ENCODE measurements at places on chromosomes 2 and 18.

DNA sequence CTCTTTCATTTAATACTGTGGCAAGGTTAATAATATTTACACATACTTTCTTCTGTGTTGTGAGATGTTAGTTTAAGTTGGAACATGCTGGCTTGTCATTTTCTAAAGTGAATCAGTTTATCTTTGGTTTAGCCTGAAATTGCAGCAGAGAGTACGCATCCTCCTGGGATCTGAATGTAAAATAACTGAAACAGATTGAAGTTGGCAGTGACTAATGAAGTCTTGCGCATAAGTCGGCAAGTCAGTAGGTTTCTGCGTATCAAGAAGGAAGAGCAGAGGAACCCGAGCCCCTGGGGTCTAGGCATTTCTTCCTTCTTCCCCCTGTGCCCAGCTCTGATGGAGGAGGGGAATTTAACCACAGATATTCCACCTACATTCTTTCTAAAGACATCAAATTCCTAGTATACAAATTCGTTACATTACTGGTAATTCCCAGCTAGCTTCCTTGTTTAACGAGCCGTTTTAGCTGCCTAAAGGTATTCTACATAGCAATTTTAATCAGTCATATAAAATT lies 392.1 kb upstream of the RAB12 start:
- DNase-seq = peak; percentile 52

DNA sequence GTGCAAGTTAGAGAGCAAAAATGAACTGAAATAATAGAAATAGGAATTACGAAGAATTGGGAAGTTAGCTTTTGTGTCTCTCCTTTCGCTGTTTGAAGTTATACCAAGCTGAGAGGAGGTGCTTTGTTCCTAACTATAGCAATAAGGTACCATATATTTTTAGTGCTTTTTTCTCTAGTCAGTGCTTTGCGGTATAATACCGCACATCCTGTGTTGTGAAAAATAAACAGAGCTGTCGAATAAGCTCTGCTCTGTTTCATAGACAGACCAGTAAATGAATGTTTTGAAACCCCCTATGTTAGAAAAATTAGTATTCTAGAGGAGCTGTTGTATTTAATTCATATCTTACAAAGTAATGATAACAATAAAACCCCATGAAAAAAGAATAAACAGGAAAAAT lies 130.8 kb downstream of the MAP4K4 start:
- DNase-seq = no peak

GRCh38 chr18:36355511-36355910 lies 58.0 kb downstream of the FHOD3 start:
- no peak for DNase-seq

GRCh38 chr2:239946864-239947728 lies 78.0 kb downstream of the NDUFA10 start:
- no peak for DNase-seq

GRCh38 chr2:86035883-86036668 lies 69.6 kb downstream of the POLR1A start:
- DNase-seq = peak; percentile 86

DNA sequence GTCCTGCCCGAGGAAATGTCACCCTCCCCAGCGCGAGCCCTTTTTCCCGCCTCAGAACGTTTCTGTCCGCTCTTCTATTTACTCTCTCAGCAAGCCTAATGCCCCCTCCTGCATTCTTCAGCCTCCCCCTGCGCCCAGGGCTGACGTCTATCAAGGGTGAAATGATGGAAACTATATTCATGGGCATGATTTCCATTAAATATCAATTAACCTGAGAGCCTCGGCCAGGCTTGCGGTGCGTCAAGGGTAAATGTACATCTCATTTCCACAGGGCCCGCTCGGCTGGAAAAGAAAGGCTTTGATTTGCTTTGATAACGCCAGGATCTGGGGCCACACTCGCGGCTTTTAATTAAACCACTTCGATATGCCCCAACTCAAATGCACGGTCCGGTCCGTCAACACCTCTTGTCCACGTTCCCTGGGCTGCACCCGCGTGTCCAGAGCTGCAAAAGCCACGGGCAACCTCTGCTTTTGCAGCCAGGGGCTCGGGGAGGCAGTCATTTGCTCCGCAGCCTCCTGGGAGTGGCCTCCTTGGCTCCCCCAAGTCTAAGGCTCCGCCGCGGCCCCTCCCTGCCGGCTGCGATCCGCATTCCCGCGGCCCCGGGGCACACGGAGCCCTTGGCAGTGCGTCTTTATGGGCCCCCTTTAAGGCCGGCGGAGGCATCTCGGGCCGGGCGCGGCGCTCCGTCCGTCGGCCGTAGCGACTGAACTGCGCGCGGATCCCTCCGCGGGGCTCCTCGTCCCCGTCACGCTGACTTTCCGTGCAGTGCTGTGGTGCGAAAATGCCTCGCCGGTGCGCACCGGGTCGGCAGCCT lies at the start of gene HOXD8:
TSS of gene HOXD8 (plus strand) at position 724 of the 815 bp plus-strand sequence. CDS start 662 bp downstream, outside the sequence.
- no peak for DNase-seq

GRCh38 chr2:55116966-55117365 lies 66.7 kb upstream of the RTN4 start:
- DNase-seq = no peak

DNA sequence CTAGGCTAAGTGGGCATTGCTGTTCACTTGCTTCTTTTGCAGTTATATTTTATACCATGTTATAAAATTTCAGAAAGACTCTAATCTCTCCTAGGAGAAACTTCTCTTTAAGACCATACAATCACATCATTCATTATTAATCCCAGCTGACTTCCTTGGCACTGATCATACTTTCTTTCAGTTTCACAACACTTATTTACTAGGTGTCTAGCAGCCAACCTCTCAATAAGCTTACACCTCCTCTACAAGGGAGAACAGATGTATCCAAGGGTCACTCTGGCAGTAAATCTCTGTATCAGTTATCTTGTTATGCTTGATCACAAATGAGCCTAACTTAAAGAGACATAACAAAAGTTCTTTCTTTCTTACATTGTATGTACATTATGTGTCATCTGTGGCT lies 69.8 kb upstream of the EPB41L5 start:
- no peak for DNase-seq

GRCh38 chr2:216214768-216215167 lies 105.6 kb downstream of the XRCC5 start:
- DNase-seq = no peak

DNA sequence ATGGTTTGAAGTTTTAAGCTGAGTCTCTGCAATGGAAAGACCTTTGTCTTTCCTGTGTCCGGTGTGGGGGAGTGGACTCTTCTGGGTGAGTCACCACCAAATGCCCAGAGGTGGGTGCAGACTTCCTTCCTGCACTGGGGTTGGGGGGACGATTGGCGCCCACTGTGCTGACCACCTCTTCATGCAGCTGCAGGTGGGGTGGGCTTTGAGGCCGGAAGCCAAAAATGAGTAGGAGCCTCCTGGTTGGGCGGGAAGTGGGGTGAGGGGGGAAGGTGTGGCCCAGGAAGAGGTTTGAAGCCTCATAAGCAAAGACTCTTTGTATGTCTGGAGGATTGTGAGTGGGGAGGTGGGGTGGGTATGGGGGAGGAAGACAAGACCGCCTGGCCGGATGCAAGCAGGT lies 27.6 kb downstream of the PAX8 start:
- DNase-seq = no peak

DNA sequence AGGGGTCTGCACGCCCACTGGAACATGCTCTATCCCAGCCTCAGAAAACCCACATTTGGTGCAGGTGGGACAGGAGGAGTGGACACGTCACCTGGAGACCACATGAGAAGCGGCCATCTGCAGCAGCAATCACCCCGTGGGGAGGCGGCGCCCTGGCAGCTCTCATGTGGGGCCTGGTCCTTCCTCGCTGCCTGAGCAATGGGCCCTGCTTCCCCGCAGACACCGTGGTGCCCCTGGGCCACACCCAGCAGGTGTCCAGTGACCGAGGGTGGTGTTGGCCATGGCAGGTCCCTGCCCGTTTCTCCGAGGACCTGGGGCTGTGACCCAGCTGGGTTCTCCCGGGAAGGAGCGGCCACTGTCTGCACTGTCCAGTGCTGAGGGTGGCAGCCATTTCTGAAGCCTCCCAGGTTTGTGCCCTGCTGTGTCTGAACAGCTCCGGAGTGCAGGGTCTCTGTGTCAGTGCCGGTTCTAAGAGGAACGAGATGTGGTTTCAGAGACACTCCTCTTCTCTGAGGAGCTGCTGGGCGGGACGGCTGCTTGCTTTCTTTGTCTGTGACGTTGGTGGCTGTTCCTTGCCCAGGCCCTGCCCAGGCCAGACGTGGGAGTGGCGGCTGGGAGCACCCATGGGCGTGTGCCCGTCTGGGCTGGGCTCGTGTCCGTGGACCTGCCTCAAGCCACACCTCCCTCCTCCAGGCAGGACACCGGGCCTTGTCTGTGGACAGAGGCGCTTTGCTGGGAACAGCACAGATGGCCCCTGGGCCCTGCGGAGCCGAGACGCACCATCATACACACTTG lies 44.8 kb downstream of the NFATC1 start:
- no peak for DNase-seq

GRCh38 chr2:156797832-156798231 lies 361.7 kb downstream of the GPD2 start:
- DNase-seq = no peak

GRCh38 chr2:215332872-215333595 lies 21.2 kb downstream of the ATIC start:
- no peak for DNase-seq

GRCh38 chr2:135800513-135801460 lies 36.2 kb downstream of the LCT start:
- no peak for DNase-seq

- DNase-seq = no peak
Measured at GRCh38 chr2:234823196-234823876, 128.5 kb upstream of the SH3BP4 start.

DNA sequence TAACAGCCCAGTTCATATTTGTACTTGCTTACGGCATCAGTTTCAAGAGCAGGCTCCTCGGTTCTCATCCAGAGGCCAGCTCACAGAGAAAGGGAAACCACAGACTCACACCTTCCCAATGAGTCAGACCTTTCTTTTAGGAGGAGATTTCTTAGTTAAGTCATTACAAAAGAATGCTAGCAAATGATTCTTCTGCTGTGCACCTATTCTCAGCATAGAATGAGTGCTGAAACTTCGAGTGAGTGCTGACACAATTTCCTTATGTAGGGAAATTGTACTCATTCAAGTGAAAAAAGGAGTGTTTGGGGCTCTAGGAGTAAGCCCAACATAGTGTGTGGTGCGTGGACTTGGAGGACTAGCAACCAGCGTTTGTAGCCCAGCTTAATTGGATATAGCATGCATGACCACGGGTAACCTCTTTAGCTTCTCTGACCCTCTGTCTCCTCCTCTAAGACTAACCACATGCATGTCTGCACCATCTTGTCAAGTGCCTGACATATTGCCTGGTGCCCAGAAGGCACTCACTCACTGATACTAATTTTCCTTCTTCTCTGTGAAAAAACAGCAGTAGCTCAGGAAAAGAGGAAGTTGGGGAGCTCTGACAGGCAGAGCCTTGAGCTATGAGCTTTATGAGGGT lies 87.0 kb downstream of the ALPK2 start:
- DNase-seq = peak; percentile 92

GRCh38 chr2:144452989-144453336 lies 67.0 kb downstream of the ZEB2 start:
- peak; percentile 64 for DNase-seq

DNA sequence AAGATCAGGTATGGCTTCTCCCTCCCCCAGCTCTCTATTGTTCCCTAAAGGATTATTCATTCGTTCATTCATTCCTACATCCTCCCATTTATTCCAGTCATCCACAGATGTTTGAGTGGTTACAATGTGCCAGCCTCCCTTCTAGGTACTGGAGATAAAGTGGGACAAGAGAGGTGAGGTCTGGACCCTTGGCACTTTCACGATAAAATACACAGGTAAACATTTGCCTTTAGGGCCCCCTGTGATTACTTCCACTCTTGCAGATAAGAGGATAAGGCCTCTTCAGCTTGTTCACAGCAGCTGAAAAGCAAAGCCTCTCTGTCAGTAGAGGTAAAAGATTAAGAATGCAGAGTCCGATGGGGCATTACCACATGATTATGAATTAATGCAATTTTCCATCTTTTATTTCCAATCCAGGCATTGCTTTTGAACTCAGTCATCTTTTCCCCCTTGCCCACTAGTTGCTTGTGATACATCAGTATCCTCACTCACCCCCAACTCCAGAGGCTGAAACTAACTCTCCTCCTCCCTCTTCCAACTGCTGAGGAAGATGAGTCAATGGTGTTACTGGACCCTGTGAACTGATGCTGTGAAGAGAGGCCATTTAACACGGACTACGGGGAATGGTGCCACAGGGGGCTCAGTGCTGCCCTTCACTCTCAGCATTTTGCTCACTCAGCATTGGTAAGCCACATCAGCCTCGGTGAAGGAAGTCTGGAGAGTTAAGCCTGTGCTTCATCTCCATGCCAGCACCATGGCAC lies 1.1 kb upstream of the DPP4 start:
- peak; percentile 77 for DNase-seq

DNA sequence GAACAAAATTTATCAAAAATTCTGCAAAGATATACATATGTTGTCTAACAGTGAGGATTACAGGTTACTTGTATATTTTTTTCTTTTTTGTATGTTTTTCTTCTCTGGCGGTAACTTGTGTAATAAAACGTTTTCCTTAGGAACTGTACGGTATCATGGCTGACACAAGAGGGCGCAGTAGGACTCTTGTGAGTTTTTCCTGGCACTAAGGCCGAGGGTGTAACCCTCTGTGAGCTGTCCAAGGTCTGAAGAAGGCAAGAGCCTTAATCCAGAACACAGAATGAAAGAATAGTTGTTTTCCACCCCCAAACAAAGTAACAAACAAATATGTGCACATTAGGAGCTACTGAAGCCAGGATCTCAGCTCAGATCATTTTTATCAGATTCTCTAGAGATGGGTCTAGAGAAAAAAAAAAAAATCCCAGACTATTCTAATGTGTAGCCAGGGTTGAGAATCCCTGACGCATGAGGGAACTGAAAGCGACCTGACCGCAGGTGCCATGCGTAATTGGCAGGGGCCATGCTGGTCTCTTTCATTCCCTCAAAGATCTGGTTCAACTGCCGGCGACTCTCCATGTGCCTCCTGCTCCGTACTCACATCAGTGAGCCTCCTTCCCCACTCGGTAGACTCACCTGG lies 27.0 kb downstream of the TMEM200C start:
- DNase-seq = peak; percentile 92

DNA sequence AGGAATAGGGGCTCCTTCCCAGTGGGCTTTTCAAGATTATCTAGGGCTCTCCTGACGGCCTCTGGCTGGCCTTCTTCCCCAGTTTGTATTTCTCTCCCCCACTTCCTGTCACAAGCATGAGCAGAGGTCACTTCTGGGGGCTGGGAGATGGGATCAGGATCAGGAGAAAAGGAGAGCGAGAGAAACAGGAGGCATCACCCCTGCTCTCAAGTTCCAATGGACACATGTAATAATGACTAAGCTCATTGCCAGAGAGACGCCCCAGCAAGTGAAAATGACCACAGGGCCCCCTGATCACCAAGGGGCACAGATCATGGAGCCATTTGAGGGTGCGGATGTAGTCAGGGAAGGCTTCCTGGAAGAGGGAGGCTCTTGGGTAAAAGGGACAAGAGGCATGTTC lies 92.1 kb downstream of the SMAD7 start:
- DNase-seq = no peak

DNA sequence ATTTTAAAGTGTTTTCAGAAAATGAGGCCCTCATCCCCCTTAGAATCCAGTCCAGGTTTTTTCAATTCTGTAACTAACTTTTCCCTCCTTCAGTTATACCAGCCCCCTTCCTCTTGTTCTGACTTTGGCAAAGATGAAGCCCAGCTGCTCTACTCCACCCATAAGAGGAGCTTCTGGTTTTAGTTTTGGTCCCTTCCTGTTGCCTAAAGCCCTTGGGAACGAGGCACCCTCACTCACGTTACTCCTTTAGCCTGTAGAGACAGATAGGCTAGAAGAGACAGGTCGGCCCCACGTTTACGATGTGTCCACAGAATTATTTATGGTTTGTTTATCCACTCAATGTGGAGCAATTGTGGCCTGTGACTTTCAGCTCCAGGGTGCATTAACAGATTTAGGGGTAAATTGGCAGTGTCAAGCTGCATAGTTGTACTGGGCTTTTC lies 454.2 kb upstream of the TNP1 start:
- no peak for DNase-seq

All from cardiac fibroblast (primary cell).